ENCODE measurements at places on chromosomes 2 and 18. TPM values are rescaled to one million over a fixed set of nuclear protein-coding genes. Genes with fewer than 3 reads are reported as not detected.

The CRYBA2 gene
- not detected for total RNA-seq

The CHRND gene
- total RNA-seq: not detected

The TLX2 gene
- total RNA-seq: not detected

The SLC11A1 gene
- total RNA-seq: 14.4 TPM

The TFPI gene
- 52.4 TPM for total RNA-seq
